ENCODE measurements at places on chromosomes 2 and 18.

GRCh38 chr18:62425465-62426190 is 97.2 kb upstream of the ZCCHC2 start:
- DNase-seq = no peak

- DNase-seq = no peak
Observed at GRCh38 chr18:26909599-26910290, 44.2 kb upstream of the AQP4 start.

DNA sequence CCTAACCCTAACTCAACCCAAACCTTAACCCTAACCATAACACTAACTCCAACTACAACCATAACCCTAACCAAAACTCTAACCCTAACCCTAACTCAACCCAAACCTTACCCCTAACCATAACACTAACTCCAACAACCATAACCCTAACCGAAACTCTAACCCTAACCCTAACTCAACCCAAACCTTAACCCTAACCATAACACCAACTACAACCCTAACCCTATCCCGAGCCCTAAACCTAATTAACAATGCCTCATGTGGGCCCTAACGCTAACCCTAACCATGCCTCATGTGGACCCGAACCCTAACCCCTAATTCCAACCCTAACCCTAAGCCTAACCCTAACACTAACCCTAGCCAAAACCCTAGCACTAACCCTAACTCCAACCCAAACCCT is 11.5 kb upstream of the GPR35 start:
- DNase-seq = no peak

- DNase-seq = no peak
Observed at GRCh38 chr18:8052237-8052701, 485.2 kb downstream of the PTPRM start.

- DNase-seq = no peak
Observed at GRCh38 chr2:234988491-234988890, 36.7 kb downstream of the SH3BP4 start.

- no peak for DNase-seq
Observed at GRCh38 chr2:162297925-162298552, 20.4 kb downstream of the IFIH1 start.

DNA sequence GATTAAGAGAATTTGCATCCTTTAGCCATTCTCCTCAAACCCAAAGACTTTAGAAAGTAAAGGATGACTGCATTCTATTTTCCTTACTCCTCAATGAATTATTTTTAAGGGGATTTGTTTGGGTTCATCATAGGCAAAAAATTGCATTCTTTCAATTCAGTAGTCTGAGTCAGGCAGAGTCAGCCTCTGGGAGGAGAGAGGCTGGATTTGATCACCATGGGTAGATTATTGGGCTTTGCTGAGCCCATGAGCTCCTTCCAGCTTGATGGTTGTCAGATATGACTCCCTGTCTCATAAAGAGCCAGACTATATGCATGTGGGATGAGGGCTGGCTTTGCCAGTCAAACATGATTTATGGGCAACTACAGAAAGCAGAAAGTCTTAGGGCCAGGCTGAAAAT is 101.2 kb downstream of the KCNS3 start:
- no peak for DNase-seq

DNA sequence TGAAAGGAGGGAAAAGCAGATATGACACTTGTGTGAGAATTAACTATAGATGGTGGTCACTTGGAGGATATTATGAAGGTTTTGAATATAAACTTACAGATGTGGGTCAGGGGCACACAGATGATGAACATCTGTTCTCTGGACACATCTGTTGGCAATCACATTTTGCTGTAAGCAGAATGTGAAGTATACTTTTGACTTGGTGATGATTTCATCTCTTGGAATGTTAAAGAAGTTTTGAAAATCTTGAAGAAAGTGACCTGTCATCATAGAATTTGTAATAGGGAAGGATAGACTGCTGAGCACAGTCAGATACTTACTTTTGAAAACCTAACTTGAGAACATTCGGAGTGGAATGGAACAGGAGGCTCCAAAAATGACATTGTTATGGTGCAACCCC is 40.2 kb downstream of the PIKFYVE start:
- DNase-seq = no peak

DNA sequence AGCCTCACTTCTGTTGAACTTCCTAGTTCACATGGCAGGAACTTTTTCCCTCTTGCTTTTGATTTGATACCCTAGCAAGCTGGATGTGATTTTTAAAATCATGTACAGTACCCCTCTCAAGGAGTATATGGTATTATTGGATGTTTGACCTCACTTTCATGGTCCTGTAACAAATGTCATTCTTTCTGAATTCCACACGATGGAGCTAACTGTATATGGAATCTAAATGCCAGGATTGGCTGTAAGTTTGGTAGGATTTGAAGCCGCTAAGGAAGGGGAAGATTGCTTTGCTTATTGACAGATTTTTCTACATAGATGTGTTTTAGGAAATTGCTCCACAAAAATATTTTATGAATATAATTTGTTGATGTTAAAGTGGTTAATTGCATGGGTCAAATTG is 18.3 kb downstream of the MAIP1 start:
- DNase-seq = no peak

- DNase-seq = no peak
Observed at GRCh38 chr2:73269686-73270465, 14.4 kb downstream of the FBXO41 start.

GRCh38 chr2:179233626-179234430 is 30.8 kb downstream of the SESTD1 start:
- no peak for DNase-seq

DNA sequence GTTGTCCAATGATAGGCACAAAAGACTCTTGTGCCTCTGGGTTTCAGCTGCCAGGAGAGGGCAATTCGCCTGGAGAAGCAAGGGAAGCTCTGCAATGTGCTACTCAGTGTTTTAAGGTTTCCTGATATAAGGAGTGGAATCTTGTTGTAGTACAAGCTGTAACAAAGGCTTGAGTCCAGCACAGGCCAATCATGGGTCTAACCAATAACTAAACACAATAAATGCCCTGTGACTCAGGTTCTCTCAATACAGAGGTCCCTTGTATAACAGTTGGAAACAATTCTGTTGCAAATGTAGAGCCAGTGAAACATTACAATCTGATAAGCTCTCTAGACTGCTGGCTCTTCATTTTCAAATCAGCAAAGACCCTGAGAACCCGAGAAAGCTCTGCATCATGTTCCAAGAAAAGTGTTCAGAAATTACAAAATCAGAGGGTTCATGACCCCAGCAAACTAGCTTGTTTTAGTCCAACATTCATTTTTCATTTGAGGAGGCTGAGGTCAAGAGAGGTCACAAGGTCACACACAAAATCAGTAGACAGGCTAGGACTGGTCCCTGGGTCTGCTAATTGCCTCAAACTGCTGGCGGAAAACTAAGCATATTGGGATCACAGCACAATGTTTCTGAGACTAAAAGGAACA is 59.0 kb upstream of the DNMT3A start:
- DNase-seq = no peak

DNA sequence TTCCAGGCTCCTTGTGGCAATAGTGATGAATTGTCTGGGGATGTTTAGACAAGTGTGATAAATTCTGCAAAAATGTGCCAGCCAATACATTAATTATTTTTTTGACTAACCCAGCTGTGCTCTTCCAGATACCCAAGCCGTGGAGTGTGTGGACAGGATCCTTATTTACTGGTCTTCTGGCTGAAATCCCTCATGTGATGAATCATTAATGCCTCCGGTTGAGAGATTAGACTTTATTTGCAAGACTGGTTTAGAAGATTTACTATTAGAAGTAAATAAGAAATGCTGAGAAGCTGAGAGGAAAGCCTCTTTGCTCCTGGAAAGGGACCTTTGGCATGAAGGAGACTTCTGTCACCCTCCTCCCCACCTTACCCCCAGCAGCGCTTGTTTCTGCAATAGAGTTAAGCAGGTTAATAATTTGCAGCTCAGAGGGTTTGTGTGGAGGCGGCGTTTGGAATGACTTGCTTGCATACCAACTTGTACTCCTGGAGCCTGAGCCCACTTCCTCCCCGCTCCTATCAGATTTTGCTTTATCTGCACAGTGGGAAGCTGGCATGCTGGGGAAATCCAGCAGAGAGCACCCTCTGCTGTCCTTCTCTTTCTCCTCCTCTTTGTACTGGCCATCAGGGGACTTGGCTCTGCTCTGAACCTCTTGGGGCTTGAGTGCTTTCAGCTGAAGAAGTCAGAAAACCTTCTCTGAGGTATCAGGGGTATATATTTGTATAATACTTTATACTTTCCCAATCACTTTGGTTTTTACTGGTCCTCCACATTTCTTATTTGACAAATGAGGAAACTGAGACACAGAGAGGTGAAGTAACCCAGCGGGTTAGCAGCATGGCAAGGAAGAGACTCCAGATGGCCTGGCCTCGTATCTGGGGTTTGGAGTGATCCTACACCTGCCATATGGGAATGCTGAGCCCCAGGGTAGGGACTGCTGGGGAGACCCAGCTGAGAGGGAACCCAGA is 16.3 kb downstream of the SLC3A1 start:
- DNase-seq = no peak

- DNase-seq = no peak
Observed at GRCh38 chr2:145413261-145414030, 893.5 kb upstream of the ZEB2 start.

DNA sequence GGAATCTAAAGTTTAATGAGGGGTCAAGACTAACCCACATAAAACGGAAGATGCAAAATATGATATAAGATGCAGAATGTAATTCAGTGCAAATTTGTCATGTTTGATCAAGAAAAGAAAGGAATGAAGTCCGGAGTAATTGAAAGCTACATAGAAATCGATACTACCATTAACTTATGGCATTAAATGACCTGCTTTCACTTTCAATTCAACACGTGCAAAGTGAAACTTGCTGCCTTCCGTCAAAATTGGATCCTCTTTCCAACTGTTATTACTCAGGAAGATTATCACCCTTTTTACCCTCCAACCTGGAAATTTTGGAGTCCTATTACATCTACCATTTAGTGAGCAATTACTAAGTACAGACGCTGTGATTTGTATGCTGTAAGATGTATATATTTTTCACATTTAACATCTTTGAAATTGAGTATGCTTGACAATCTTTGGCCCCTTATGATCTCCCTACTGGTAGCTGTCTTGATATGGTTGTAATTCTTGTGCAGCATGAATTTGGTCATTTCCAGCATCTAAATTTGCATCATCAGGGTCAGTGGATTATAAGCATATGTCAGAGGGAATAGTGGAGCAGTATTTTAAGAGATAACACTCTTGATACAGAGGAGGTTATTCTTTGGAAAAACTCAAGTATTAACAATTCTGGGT is 18.6 kb downstream of the UNC80 start:
- no peak for DNase-seq

GRCh38 chr2:65789923-65790675 is 357.7 kb upstream of the SPRED2 start:
- no peak for DNase-seq

DNA sequence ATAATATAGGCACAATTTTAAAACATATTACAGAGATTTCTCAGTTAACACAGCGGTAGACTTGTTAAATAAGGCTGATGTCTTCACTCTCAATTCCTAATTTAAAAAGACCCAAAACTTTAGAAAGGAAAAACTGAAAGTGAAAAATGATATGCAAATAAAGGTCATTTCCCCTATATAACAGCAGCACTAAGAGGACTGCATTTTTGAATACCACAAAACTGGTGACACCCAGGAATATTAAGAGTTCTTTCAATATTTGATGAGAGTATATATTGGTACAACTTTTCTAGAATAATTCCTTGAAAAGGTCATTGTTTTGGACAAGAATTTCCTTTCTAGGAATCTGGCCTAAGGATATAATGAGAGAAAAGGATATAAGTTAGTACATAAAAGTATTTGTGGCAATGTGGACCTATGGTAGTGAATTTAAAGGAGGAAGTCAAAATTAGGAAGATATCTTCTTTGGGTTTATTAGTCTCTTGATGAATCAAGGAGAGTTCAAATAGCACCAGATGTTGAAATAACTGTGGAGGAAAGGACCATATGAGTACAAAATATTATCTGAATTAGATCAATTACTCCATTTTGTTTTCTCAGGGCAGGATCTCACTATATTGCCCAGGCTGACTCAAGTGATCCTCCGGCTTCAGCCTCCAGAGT is 70.3 kb downstream of the TMEM237 start:
- no peak for DNase-seq

- no peak for DNase-seq
Observed at GRCh38 chr2:107663632-107664031, 163.1 kb upstream of the RGPD4 start.

DNA sequence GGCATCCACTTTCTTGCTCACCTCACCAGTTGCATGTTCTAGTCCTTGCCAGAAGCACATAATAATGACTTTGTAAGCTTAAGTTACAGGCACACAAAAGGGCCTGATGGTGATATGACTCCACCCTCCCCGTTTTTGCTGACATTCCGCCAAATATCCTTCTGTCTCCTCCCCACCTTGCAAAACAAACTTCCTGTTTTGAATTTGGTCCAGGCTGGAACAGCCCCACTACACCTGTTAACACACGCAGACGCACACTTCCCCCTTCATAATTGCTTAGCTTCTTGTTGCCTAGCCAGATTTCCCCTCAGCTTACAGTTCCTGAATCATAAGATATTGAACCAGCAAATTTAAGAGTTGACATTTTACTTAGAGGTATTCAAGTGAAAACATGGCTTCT is at the start of gene MGAT5:
TSS of gene MGAT5 (plus strand) at position 269 of the 400 bp plus-strand sequence. CDS start 332 bp downstream, outside the sequence.
- DNase-seq = no peak

GRCh38 chr2:215668378-215668775 is 232.5 kb upstream of the FN1 start:
- no peak for DNase-seq

- DNase-seq = peak; percentile 55
Observed at GRCh38 chr2:71071681-71072398, 3.4 kb downstream of the NAGK start.

All from GM12892 (cell line).